NCI-H1048 (cell line): ENCODE measurements at places on chromosomes 16 and 17.

DNA sequence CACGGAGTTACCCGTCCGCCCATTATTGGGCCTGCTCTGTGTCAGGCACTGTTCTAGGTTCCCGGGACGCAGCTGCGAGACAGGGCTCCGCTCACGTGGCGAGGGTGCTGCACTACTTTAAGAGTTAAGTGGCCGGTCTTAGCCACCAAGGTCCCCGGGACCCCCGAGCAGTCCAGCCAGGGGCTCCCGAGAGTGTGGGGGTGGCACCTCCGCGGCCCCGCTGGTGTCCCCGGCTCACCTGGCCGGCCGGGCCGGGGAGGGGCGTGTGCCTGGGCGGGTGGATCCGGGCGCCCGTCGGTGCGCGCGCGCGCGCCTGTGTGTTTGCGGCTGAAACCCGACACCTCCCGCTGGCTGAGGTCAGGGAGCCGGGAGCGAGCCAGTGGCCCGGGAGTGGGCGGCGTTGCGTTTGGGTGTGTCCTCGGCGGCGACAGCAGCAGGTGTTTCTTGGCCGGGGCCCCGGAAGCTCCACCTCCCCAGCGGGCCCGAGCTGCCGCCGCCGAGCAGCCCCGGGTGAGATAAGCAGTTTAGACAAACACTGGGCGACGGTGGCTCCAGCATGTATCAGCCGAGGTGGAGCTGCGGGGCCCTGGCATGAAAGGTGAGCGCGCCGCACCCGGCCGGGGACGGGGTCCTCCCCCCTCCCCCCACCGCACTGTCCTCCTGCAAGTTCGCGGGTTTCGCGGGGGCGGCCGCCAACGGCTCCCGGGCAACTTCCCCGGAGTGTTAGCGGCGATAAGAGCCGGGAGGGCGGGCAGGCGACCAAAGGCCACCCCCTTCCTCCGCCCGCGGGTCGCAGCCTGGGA is at the start of gene GSE1:
Gene GSE1, plus strand, starts transcription at position 522 of the 803 bp plus-strand sequence. Its CDS starts 70 bp downstream, at position 592.
- DNase-seq: peak; percentile 76

- no peak for DNase-seq
Observed at GRCh38 chr16:72500545-72500944, 328.6 kb upstream of the PMFBP1 start.

GRCh38 chr17:32795339-32795979 is 81.5 kb downstream of the MYO1D start:
- no peak for DNase-seq

DNA sequence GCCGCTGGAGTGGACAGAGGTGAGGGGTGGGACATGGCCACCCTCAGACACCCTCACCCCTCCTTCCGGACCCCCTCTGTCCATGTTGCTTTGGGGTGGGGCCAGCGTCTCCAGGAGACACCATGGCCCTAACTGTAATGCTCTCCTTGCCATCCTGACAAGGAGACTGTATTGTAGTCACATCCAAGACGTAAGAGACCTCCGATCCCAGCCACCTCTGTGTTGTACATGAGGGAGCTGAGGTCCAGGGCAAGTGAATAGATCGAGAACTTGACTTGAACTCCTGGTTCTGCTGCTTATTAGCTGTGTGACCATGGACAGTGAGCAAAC is 30.2 kb downstream of the POLR3E start:
- DNase-seq: no peak

DNA sequence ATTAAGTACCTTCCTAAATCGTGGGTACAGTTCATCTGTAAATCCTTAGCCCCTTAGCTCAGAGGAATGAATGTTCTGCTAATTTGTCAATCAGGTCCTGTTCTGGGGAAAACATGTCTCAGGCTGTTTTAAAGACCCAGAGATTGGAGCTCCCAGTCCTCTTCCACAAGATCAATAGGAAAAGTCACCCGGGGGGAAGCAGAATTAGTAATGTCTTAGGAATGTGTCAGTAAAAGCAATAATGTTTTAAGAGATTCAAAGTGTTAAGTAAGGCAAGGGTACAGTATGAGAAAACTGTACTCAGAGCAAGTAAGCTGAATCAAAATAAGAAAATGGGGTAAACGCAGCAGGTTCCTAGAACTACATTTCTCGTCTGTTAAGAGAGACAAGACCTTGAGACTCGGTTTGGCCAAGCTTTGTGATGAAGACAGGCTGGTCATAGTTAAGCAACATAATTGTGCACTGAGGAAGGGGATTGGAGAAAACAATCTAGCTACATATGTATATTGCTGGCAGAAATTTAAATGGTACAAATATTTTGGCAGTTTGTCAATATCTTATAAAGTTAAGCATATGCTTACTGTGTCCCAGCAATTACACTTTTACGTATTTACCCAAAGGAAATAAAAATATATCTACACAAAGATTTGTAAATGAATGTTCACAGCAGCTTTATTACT is 192.9 kb upstream of the C17orf78 start:
- no peak for DNase-seq
